ENCODE measurements at places on chromosomes 3 and 15. TPM values are rescaled to one million over a fixed set of nuclear protein-coding genes. Genes with fewer than 3 reads are reported as not detected.

GRCh38 chr3:100008081-100008698 is 106.1 kb downstream of the FILIP1L start:
- no peak overlapping the region for H3K4me3 ChIP-seq
- no peaks in the 10 kb centered on the region for H3K27me3 ChIP-seq
- no peak for DNase-seq
- no peaks in the 10 kb centered on the region for H3K36me3 ChIP-seq

GRCh38 chr3:101962055-101962454 is 112.7 kb downstream of the NFKBIZ start:
- no peak overlapping the region for H3K4me3 ChIP-seq
- H3K36me3 ChIP-seq: no peaks in the 10 kb centered on the region
- no peak for DNase-seq
- no peaks in the 10 kb centered on the region for H3K4me1 ChIP-seq

Gene RPL29
- 617 TPM for total RNA-seq

DNA sequence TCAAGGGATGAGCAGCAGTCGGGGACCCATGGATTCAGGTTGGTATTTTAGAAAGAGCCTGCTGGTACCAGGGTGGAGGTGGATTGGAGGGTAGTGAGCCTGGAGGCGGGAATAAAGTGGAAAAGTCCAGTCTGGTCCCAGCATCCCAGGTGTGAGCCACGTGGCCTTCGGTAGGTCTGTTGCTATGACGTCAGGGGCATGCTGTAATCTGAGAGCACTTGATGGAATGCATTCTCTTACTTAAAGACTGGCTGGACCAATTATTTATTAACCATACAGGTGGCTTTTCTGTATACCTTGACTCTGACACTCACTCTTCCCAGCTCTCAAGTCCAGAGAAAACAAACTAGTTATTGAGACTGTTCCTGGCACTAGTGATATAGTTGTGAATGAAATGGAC is 389.9 kb upstream of the RGMA start:
- no peak overlapping the region for H3K27ac ChIP-seq
- DNase-seq: no peak
- H3K36me3 ChIP-seq: no peaks in the 10 kb centered on the region
- no peaks in the 10 kb centered on the region for H3K4me1 ChIP-seq
- no peak overlapping the region for H3K4me3 ChIP-seq

Gene GHSR
- not detected for total RNA-seq

DNA sequence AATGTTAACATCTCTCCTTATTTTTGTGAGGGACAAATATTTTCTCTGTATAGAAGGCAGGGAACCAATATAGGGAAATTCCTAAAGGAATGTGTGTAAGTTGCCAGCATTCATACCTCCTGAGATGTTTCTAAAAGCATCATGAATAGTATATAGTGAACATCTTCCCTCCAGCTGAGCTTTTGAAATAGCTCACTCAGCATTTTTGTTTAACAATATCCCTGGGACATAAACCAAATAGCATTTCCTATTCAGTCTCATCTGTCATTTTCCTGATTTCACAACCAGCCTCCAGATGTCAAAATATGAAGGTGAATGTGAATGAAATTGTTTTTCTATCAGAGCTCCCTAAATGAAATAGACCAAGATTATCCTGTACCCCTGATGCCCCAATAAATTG is 137.2 kb downstream of the PPM1L start:
- no peak overlapping the region for H3K27ac ChIP-seq
- H3K36me3 ChIP-seq: no peaks in the 10 kb centered on the region
- H3K27me3 ChIP-seq: no peaks in the 10 kb centered on the region
- DNase-seq: no peak
- no peak overlapping the region for H3K4me3 ChIP-seq
- H3K4me1 ChIP-seq: no peaks in the 10 kb centered on the region

Gene IMPG2
- total RNA-seq: 0.39 TPM

Gene FES
- total RNA-seq: 68.3 TPM

- no peaks in the 10 kb centered on the region for H3K4me1 ChIP-seq
- H3K27ac ChIP-seq: no peak overlapping the region
- no peak for DNase-seq
- no peaks in the 10 kb centered on the region for H3K36me3 ChIP-seq
Observed at GRCh38 chr3:12444582-12445471, 39.5 kb upstream of the TSEN2 start.

- no peak for DNase-seq
- H3K36me3 ChIP-seq: no peaks in the 10 kb centered on the region
- no peaks in the 10 kb centered on the region for H3K27me3 ChIP-seq
Observed at GRCh38 chr15:59295261-59296001, 77.2 kb downstream of the MYO1E start.

Gene IMP3
- 46.1 TPM for total RNA-seq

Gene TEX55
- total RNA-seq: not detected

- no peaks in the 10 kb centered on the region for H3K36me3 ChIP-seq
- H3K4me1 ChIP-seq: no peaks in the 10 kb centered on the region
- H3K27ac ChIP-seq: peak within 1 kb of the TSS; percentile 34
- peak; percentile 98 for DNase-seq
- peak within 1 kb of the TSS; percentile 84 for H3K4me3 ChIP-seq
Observed at GRCh38 chr3:49689046-49689907, at the start of the genes MST1 and RNF123. Gene MST1 (minus strand): TSS chr3:49689474. CDS start chr3:49688691, 783 bp downstream. Gene RNF123 (plus strand): TSS chr3:49689557. CDS start chr3:49691166, 1,609 bp downstream.

Gene CHST13
- 0.33 TPM for total RNA-seq

DNA sequence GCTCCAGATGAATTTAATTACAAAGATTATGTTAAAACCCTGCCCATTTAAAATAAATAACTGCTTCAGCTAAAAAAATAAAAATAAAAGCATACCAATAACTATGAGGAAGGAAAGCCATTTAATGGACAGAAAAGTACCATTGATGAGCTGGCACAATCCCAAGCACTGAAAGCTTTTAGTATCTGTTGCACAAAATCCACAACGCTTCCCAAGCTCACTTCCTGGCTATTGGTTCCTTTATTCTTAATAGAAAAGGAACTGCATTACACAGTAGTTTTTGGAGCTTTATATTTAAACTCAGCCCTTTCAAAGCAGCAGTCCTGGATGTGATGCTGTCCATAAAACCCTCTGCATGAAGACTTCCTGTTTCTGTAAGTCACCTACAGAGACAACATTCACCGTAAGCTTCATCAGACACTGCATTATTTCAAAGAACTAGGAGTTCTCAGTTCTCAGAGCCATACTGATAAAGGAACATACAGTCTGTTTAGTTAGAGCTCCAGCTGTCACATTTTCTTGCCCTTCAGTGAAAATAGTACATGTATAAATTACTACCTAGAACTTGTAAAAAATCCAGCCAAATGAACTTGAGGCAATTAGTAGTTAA is 81.5 kb downstream of the CSNK1G1 start:
- no peak overlapping the region for H3K4me3 ChIP-seq
- no peaks in the 10 kb centered on the region for H3K4me1 ChIP-seq
- H3K27me3 ChIP-seq: no peaks in the 10 kb centered on the region
- H3K36me3 ChIP-seq: no peaks in the 10 kb centered on the region
- no peak for DNase-seq

Gene ARHGAP31
- total RNA-seq: 29.1 TPM

Gene CTXN2
- not detected for total RNA-seq

Gene GPR15
- not detected for total RNA-seq

Gene IL12A
- not detected for total RNA-seq

Gene TM6SF1
- 11.3 TPM for total RNA-seq

- peaks cover 4% of the 10 kb centered on the region for H3K4me1 ChIP-seq
- no peaks in the 10 kb centered on the region for H3K27me3 ChIP-seq
- H3K27ac ChIP-seq: no peak overlapping the region
- no peak for DNase-seq
Observed at GRCh38 chr3:71453822-71454511, 129.6 kb downstream of the FOXP1 start.

- H3K27me3 ChIP-seq: peaks cover 3% of the 10 kb centered on the region
- no peaks in the 10 kb centered on the region for H3K4me1 ChIP-seq
- H3K4me3 ChIP-seq: no peak overlapping the region
- no peak overlapping the region for H3K27ac ChIP-seq
- no peak for DNase-seq
- H3K36me3 ChIP-seq: no peaks in the 10 kb centered on the region
Observed at GRCh38 chr15:69893863-69894262, 203.9 kb downstream of the TLE3 start.

Gene POTEB
- total RNA-seq: not detected

DNA sequence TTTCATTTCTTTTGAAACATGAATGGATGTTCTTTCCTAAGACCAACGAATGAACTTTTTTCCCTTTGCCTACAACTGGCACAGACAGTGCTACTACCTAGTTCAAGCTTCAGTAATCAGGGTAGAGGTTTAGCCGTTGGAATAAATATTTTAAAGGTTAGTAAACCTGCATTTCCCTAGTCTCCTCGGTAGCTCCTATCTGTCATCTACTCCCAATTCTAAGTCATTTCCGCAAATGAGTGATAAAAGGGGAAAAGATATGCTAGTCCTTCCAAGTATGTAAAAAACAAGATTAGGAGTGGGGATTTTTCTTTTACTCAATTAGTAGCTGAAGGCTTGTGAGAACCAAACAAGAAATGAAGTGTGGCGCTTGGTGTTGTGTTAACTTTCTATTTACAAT is 15.2 kb downstream of the SLTM start:
- H3K27me3 ChIP-seq: no peaks in the 10 kb centered on the region
- no peak overlapping the region for H3K27ac ChIP-seq
- H3K4me1 ChIP-seq: no peaks in the 10 kb centered on the region
- DNase-seq: no peak
- no peaks in the 10 kb centered on the region for H3K36me3 ChIP-seq

GRCh38 chr3:171028025-171028778 is 1.7 kb upstream of the SLC2A2 start:
- H3K4me1 ChIP-seq: peaks cover 3% of the 10 kb centered on the region
- no peaks in the 10 kb centered on the region for H3K36me3 ChIP-seq
- H3K27me3 ChIP-seq: no peaks in the 10 kb centered on the region
- DNase-seq: peak; percentile 70
- H3K4me3 ChIP-seq: peak overlapping the region; percentile 45
- no peak overlapping the region for H3K27ac ChIP-seq

Gene SNURF
- total RNA-seq: 29.8 TPM

Gene TPRG1
- total RNA-seq: 19.8 TPM

GRCh38 chr15:85168642-85169173 is 187.1 kb downstream of the PDE8A start:
- no peak overlapping the region for H3K4me3 ChIP-seq
- H3K36me3 ChIP-seq: no peaks in the 10 kb centered on the region
- no peaks in the 10 kb centered on the region for H3K27me3 ChIP-seq
- DNase-seq: no peak
- no peaks in the 10 kb centered on the region for H3K4me1 ChIP-seq
- H3K27ac ChIP-seq: no peak overlapping the region

DNA sequence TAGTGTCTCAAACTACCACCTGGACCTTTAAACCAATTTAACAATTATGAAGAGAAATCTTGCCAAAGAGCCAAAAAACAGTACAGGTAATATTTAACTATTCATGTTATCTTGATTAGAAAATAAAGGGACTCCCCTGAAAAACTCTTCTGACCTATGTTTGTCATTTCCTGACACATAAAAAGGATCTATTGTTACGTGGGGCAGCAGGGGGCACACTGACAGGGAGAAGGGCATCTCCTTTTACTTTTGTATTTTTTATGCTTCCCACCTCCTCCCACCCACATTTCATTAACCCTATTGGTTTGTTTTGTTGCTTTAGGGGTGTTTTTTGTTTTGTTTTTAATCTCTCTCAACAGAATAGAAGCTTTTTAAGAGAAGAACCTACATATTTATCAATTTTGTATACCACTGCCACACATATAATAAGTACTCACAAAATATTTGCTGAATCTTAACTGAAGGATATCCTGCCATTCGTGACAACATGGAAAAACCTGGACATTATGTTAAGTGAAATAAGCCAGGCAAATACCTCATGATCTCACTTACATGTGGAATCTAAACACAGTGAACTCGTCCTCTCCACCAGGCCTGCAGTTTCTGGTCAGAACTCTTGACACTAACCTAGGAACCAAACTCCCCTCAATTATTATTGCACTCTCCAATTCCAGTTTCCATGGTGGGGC is 17.7 kb downstream of the STAG1 start:
- H3K4me3 ChIP-seq: no peak overlapping the region
- DNase-seq: no peak
- H3K4me1 ChIP-seq: no peaks in the 10 kb centered on the region
- no peaks in the 10 kb centered on the region for H3K36me3 ChIP-seq
- H3K27me3 ChIP-seq: no peaks in the 10 kb centered on the region
